Stimulated activated CD4-positive, alpha-beta T cell treated with anti-CD3 and anti-CD28 coated beads, Interleukin-1b, Interleukin-23, amount 100 ng/mL, for 4 hours (primary cell): ENCODE measurements at places on chromosomes 6 and 20.

DNA sequence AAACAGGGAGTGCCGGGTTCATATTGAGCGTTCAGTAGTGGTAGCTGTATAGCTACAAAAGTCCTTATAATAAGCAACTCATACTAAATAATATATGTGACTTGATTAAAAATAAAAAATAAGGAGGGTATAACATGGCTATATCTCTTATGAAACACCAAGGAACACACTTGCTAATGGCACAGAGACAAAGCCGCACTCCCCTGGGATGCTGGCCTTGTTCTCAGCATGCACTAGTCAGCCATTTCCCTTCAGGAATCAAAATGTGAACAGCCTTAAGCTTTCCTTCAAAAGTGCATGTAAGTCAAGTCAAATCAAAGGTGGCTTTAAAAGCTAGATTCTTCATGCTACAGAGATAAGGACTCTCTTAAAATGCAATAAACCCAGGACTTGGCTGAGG, 9.4 kb downstream of the HMGCLL1 start:
- DNase-seq: no peak

DNA sequence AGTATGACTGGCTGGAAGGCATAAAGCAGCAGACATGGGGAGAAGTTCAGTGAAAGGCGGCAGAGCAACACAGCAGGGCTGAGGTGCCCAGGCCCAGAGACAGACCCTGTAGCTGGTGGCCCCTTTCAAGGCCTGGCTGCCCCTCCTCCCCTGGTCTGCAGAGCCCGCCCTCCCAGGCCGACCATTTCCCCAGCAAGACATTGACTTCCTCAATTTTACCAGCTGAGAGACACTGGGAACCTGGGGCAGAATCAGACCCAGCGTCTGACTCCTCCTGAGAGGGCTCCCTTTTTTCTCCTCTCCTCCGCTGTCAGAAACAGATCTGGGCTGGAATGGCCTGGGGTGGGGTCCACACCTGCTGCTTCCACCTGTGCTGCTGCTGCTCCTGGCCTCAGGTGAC, at the start of gene TREML4:
Gene TREML4 (plus strand): TSS at position 254 of the 400 bp plus-strand sequence. CDS start 79 bp downstream, at position 333.
- DNase-seq: no peak

GRCh38 chr6:38215225-38215624, 395.7 kb downstream of the ZFAND3 start:
- no peak for DNase-seq

- DNase-seq: peak; percentile 37
Observed at GRCh38 chr6:6918216-6918983, 189.4 kb upstream of the RREB1 start.

- no peak for DNase-seq
Observed at GRCh38 chr6:16831136-16831535, 69.9 kb upstream of the ATXN1 start.

- no peak for DNase-seq
Observed at GRCh38 chr6:25995507-25995906, 32.9 kb downstream of the TRIM38 start.

DNA sequence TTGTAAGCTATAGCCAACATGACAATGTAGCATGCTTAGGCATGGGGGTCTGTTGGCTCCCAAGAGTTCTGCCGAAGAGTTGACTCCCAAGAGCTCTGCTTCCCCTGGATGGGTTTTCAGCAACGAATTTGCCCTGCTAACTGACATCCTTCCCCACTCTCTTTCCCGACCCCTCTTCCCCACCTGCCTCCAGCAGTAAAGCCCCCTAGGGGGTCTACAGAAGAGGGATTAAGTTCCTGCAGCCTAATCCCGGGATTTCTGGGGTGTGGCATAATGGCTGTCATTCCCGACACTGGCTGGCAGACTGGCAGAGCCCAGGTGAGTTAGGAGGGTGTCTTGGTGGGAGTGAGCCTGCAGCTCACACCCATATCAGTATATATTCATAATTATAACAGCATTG, 121.0 kb upstream of the ZNF184 start:
- no peak for DNase-seq

GRCh38 chr6:99294786-99295185, 54.7 kb downstream of the FAXC start:
- no peak for DNase-seq

DNA sequence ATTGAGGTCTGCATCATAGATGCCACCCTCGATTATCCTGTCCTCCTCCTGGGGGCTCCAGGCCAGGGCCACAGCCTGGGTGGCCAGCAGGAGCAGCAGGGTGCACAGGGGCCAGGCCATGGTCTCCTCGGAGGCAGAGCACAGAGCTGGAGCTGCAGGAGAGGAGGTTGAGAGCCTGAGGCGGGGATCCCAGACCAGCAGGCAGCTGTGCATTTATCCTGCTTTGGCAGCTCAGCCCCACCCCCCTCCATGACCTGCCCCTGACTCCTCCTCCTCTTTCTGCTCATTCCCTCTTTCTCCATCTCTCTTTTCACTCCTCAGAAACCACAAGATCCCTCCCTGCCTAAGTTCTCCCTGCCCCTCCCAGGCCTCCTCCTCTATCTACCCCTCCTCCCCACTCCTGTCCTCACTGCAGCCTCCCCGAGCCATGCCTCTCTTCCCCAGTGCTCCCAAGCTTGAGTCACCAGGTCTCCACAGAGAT, at the start of gene CST2:
Gene CST2 (minus strand): TSS at position 189 of the 481 bp plus-strand sequence. CDS start 69 bp downstream, at position 120.
- DNase-seq: no peak

DNA sequence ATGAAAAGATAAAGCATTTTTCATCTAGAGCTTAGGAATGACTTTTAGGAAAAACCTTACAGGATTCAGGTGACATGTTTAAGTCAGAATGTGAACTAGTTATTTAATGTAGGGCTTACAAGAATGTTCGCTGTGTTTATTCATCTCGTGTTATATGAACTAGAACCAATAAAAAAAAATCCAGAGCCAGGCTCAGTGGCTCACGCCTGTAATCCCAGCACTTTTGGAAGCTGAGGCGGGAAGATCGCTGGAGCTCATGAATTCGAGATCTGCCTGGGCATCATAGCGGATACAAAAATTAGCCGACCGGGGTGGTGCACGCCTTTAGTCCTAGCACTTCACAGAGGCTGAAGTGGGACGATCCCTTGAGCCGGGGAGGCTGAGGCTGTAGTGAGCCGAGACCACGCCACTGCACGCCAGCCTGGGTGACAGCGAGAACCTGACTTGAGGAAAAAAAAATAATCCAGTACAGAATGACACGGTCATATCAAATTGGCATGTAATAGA, 46.3 kb downstream of the OR2B2 start:
- no peak for DNase-seq

DNA sequence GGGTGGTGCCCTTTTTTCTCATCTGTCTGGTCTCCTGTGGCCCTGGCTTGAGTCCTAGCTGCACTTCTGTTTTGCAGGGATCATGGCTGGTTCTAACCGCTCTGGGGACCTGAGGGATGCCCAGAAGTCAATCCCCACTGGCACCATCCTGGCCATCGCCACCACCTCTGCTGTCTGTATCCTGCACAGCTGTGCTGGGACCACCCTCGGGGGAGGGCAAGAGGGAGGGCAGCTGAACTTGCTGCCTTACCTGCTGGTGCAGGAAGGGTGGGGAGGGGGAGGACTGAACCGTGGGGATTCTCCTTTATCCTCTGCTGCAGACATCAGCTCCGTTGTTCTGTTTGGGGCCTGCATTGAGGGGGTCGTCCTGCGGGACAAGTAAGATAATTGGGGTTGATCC, 14.5 kb downstream of the SLC12A5 start:
- DNase-seq: no peak

- peak; percentile 40 for DNase-seq
Observed at GRCh38 chr6:31541059-31541657, 645 bp downstream of the DDX39B start.

DNA sequence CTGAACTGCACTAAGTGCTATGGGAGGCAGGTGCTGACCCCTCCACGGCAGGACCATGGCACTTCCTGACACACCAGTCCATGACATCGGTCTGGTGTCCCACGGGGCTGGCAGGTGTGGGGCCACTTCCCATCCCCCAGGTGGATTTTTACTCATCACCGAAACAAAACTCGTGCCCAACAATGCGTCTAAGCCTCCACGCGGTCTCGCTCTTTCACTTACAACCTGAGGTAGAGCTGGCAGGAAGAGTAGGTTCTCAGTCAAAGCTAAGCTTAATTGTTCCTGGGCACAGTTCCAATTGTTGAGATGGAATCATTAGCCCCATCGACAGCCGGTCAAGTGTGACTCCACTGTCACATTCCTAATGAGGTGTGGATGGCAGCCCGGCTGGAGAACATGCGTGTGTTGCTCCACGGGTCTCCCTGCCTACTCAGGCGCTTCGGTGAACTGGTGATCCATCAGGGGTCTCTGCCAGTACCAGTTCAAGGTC, 125.7 kb downstream of the SLC23A2 start:
- DNase-seq: no peak

GRCh38 chr20:49313283-49313682, 35.4 kb upstream of the ZNFX1 start:
- DNase-seq: no peak

GRCh38 chr20:16576219-16576618, 3.0 kb upstream of the KIF16B start:
- DNase-seq: no peak

DNA sequence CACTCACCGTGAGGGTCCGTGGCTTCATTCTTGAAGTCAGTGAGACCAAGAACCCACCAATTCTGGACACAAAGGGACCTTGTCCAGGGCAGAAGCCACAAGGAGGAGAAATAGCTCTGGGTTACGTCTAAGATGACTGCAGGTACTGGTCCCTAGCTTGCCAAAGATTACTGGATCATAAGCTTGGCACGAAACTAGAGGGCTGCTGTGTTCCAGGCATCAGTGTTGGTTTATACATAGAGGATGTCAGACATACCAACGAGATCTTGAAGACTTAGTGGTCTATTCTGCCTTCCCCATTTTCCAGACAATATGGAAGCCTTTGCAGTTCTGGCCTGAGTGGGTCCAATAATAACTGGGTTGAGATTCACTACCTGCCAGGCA, 175.7 kb downstream of the TBX18 start:
- no peak for DNase-seq

DNA sequence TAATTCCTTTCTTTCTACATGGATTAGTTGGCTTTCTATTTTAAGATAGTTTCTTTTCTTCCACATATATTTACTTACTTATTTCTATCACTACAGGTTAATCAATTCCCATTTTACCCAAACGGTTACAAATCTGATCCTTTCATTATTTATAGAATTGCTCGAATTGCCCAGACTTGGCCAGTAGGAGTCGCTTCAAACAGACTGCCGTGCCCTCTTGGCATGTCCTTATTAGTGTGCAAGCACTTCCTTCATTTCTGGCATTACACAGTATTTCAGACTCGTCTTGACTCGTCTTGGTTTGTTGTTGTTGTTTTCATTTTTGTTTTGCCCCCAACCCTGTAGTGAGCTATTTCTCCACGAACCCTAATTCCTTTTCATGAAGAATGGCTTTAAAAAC, 74.6 kb downstream of the SAMD3 start:
- no peak for DNase-seq

- no peak for DNase-seq
Observed at GRCh38 chr6:40804905-40805304, 217.7 kb upstream of the LRFN2 start.

GRCh38 chr6:159952289-159953005, 16.4 kb upstream of the IGF2R start:
- no peak for DNase-seq

DNA sequence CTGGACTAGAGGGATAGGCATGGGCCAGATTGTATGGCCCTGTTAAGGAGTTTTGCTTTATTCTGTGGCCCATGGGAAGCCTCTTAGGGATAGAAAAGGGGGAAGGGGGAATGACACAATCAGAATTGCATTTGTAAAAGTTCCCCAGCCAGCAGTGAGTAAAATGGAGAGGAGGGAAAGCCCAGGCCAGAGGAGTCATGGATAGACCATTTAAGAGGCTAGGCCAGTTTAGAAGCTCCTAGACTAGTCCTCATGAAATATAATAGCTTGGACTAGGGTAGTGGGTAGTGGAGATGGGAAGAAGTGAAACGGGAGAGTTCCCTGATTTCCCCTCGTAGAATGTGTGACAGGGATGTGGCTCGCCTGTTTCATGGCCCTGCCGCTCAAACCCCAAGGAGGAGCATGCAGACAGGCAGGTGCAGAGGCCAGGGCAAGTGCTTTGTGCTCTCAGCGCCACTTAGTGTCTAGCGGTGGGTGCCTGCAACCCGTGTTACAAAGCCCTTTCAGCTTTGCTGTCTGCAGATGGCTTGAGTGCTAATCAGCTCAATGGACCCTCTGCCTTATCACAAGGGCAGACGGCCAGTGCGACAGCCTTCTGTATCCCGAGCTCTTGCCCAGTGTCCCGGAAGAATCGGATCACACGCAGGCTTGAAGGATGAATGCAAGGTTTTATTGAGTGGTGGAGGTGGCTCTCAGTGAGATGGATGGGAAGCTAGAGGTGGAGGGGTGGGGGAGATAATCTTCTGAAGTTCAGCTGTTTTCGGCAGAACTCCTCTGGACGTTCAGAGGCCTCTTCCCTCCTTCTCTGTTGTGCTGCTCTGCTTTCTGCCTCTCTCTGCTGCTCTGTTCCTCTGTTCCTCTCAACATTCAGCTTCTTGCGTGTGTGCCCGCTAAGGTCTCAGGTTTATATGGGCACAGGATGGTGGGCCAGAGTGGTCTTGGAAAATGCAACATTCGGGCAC, 141.1 kb downstream of the CEP57L1 start:
- DNase-seq: no peak

- DNase-seq: no peak
Observed at GRCh38 chr6:37820718-37821079, 1.2 kb downstream of the ZFAND3 start.

DNA sequence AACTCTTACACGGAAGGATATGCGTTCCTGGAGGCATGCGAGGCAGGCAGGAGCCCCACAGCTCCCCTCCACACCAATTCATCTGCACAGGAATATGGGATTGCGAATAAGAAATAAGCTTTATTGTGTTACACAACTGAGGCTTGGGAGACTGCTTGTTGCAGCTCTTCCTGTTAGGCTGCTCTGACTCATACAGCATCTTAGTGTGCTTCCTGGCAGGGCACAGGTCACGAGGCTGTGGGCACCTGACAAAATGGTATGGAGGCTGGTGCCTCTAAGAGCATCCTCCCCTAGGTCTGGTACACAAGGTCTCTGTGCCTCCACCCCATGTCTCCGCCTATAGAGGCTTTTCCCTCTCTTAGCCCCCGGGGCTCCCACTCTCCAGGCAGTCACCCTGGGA, 6.8 kb downstream of the SLC22A3 start:
- no peak for DNase-seq
